Stimulated activated CD4-positive, alpha-beta T cell treated with anti-CD3 and anti-CD28 coated beads, Interleukin-4, amount 100 ng/mL, for 1 hour (primary cell): ENCODE measurements at places on chromosomes 12 and 14.

- peak; percentile 46 for DNase-seq
Observed at GRCh38 chr12:131950182-131950913, 606 bp downstream of the EP400 start.

- DNase-seq = no peak
Observed at GRCh38 chr12:64392221-64392620, 1.7 kb upstream of the C12orf56 start.

GRCh38 chr14:31164115-31164514 is 43.5 kb downstream of the HECTD1 start:
- no peak for DNase-seq

DNA sequence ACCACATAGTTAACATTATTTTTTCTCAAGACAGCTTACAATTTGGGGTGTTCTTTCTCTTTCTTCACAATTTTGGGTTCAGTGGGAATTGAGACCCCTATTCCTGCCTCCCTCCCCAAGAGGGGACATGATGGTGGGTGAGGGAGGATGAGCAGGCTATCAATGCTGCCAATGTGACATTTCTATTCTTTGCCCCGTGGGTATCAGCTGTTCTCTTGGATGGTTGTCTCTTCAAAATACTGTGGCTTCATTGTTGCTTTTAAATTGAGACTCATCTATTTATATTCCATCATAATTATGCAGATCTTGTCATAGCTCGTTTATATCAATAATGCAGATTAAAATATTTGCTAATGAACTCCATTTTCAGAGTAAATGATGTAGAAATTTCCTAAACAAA is 56.5 kb upstream of the ANO4 start:
- DNase-seq = no peak
